ENCODE measurements at places on chromosomes 3 and 15.

DNA sequence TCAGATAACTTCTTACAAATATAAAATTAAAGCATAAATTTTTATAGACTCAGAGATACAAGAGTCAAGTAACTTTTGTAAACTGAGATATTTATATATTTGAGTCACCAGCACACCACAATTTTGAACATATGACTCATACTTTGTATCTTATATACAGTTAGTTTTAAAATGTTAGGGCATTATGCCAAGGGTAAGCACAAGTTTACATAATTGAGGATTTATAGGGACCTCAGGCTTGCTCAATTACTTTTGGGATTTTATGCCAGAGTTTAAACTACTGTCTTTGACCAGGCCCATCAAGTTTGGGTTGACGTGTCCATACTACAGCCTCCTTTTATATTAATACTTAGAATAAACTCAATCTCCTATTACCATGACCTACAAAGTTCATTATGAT is 7.4 kb upstream of the FGF7 start:
- DNase-seq = peak; percentile 33

- no peak for DNase-seq
Measured at GRCh38 chr3:157906627-157907026, 199.6 kb downstream of the SHOX2 start.

DNA sequence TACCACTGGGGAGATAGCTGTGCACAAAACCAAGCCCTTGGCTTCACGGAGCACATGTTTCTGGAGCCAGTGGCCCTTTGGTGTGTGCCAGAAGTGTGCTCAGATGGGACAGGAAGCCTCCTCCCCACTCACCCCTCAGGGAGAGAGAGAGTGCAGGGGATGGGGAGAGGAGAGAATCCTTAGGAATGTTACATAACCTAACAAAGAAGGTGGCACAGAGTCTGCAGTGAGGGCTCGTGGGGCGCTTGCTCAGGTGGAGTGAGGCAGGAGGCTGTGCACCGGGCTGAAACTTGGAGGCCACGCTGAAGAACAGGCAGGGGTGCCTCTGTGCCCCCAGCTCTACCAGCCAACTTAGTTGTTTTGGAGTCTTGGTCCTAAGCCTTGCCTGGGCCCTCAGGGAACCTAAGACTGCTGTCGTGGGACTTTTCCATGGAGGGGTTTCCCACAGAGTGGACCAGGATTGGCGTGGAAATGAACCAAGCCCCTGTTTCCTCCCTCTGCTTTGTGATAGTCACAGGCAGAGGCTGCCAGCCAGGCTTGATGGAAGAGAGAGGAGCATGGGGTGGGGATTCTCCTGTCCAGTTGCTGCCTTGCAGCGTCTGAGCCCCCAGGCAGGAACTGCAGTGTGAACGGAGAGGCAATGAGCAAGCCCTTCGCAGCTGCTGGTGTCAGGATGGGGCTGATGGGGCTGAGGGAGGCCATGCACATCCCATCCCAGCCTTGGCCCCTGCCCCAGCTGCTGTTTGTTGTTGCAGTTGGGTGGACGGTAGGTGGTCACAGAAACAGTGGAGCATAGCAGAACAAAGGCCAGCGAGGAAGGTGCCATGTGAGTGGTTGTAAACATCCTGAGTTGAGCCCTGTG is 32.7 kb downstream of the PDIA5 start:
- DNase-seq = no peak

DNA sequence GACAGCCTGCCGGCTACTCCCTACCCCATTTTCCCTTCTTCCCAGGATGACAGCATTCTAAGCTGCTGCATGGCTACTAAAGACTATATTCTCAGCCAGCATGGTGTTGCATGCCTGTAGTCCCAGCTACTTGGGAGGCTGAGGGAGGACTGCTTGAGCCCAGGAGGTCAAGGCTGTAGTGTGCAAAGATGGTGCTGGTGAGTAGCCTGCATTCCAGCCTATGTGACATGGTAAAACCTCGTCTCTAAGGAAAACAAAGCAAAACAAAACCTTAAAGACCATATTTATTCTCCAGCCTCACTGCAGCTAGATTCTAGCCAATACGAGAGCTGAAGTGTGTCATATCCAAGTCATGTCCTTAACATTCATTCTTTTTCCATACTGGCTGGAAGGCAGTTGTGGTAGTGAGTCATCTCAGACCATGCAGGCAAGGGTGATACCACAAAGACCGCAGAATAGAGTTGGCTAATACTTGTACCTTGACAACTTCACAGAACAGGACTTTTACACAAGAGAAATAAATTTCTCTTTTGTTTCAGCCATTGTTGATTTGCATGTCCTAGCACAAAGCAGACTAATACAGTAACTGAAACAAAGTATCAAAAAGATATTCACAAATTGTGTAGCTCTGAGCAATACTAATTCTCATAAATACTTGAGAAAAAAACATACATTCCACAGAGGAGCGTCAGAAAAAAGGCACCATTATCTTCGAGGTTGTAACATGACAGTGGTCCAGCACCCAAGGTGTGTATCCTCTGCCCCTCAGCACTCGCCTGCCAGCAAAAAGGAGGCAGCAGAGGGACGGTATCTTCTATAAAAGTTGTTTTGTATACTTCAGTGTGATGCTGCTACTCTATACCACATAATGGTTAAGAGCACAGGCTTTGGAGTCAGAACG is 14.8 kb downstream of the PBRM1 start:
- peak; percentile 83 for DNase-seq

- no peak for DNase-seq
Measured at GRCh38 chr3:13705051-13705450, 156.1 kb downstream of the FBLN2 start.

GRCh38 chr15:63582718-63583426 is 14.3 kb upstream of the FBXL22 start:
- no peak for DNase-seq

DNA sequence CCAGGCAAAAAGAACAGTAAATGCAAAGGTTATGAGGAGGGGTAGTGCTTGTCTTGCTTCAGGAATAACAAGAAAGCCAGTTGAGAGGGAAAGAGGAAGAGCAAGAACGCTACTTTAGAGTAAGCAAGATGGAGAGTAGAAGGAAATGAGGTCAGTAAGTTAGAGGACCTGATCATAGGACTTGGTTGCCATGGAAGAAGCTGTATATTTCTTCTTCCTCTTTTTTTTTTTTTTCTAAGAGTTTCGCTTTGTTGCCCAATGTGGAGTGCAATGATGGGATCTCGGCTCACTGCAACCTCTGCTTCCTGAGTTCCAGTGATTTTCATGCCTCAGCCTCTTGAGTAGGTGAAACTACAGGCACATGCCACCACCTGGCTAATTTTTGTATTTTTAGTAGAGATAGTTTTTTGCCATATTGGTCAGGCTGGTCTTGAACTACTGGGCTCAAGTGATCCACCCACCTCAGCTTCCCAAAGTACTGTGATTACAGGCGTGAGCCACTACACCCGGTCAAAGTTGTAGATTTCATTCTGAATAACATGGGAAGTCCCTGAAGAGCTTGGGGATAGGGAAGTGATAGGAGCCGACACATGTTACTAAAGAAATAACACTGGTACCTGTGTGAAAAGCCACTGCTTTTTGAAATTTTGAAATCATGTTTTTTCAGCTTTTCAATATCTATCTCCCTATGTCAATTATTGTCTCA is 527.9 kb upstream of the NAALADL2 start:
- no peak for DNase-seq

DNA sequence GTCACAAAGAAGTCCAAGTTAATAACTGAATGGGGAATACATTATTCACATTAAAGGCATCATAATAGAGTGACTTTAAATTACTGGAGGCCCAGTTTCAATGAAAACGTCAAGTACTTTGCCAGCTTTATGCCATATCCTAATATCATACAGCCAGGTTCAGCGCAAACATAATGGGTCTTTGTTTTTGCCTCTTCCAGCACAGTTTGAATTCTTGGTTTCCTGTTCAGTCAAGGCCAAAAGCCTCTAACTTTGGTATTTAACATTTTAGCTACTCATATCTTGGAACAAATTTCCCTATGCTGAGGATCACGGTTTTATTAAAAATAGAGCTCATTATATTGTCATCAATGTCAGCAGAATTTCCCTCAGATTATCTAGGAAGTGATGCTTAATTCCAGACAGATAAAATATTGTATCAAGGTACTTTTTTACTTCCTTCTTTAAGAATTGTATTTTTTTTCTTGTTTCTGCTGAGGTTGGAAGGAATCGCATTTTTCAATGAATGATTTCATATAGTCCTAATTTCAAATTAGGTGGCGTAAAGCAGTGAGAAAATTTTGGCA is 269.2 kb downstream of the THRB start:
- DNase-seq = no peak

GRCh38 chr3:186035277-186035676 is 73.6 kb downstream of the ETV5 start:
- no peak for DNase-seq

DNA sequence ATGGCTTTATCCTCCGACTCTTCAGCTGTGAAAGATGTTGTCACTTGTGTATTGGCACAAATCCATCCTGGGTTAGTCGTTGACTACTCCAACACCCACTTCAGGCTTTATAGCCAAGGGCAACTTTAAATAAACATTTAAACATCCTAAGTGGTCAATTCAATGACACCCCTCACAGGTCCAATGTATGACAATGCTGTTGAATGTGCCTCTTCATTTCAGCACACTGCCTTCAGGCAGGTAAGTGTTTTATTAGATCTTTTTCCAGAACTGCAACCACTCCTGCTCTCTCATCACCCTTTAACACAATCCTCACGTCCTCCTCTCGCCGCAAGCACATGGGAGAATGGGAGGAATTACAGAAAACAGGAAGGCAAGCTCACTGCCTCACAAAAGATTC is 30.3 kb downstream of the IL12A start:
- no peak for DNase-seq

DNA sequence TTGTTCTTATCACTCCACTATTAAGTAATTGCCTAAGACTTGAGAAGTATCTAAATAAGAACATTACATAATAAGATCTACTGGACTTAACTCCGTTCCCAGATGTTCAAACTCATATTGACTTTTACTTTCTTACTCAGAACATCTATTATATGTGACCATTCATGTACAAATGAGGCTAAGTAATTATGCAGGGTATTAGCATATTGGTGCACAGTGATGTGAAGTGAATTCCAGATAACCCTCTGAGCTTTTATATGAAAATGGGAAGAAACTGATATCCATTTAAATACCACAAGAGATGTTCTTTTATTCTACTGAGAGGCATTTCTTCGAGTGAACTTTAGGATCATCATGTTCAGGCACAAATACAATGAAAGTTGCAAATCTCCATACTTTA is 135.7 kb downstream of the ZPLD1 start:
- no peak for DNase-seq

- DNase-seq = no peak
Measured at GRCh38 chr3:53167418-53168174, 6.6 kb downstream of the PRKCD start.

Data from MG63 (cell line).